ENCODE measurements at places on chromosomes 6 and 20. TPM values are rescaled to one million over a fixed set of nuclear protein-coding genes. Genes with fewer than 3 reads are reported as not detected.

The TNFAIP3 gene
- 3.0 TPM for polyA plus RNA-seq

The RCAN2 gene
- polyA plus RNA-seq = 86.4 TPM

The C6orf52 gene
- polyA plus RNA-seq = 0.15 TPM

The TMC2 gene
- not detected for polyA plus RNA-seq

The FERMT1 gene
- 0.15 TPM for polyA plus RNA-seq

The TOX2 gene
- 0.80 TPM for polyA plus RNA-seq

The ZSCAN26 gene
- polyA plus RNA-seq = 8.3 TPM

The KIAA0408 gene
- polyA plus RNA-seq = 0.57 TPM
